Amygdala (tissue), 56 donors: ENCODE measurements at places on chromosomes 16 and 17.
A peak's percentile ranks its signal among the peaks of the same experiment; 100 is the strongest.

GRCh38 chr17:45385331-45385997 is 47.2 kb downstream of the ARHGAP27 start:
- DNase-seq: peak; percentile 40

DNA sequence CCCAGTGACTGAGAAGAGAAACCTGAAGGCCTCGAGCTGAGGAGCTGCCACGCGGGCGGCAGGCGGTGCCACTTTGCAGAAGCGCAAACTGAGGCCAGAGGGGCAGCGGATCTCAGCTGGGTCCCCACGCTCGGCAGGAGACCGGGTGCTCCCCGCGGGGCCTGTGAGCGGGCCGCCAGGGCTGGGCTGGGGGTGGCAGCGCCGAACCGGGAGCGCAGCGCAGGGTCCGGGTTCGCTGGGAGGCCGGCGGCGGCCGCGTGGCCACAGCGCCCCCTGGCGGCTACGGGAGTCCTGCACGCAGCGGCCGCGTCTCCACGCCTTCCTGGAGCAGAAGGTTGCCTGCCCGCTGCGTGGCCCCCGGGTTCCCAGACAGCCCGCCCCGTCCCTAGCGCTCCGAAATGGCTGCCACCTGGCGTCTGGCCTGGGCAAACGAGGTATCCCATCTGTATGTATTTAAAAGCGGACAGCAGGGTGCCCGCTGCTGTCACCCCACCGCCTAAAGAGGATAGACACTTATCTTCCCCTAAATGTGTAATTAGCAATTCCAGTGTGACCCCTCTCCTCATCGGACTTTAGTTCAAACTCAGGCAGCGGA is 96.1 kb upstream of the CDH5 start:
- DNase-seq: peak; percentile 44

GRCh38 chr17:43766413-43767052 is 7.9 kb upstream of the SOST start:
- DNase-seq: no peak

DNA sequence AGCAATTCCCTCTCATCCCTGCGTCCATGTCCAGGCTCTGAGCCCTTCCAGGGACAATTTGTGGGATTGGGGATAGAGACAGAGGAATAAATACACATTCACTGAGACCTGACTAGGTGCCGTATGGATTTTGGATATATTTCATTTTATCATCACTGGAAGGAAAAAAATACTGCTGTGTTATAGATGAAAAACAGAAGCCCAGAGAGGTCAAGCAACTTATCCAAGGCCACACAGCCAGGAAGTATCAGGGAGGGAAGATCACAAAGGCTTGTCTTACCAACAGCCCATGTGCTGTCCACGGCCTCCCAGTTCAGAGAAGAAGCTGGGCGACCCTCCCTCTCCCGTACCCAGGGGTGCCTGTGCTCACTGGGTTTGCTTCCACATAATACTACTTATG is 6.1 kb upstream of the HAP1 start:
- DNase-seq: no peak

- no peak for DNase-seq
These were observed 2.2 kb downstream of the LLGL1 start for GRCh38 chr17:18227635-18228034.

GRCh38 chr17:30316736-30317135 is 17.1 kb downstream of the TMIGD1 start:
- DNase-seq: no peak

DNA sequence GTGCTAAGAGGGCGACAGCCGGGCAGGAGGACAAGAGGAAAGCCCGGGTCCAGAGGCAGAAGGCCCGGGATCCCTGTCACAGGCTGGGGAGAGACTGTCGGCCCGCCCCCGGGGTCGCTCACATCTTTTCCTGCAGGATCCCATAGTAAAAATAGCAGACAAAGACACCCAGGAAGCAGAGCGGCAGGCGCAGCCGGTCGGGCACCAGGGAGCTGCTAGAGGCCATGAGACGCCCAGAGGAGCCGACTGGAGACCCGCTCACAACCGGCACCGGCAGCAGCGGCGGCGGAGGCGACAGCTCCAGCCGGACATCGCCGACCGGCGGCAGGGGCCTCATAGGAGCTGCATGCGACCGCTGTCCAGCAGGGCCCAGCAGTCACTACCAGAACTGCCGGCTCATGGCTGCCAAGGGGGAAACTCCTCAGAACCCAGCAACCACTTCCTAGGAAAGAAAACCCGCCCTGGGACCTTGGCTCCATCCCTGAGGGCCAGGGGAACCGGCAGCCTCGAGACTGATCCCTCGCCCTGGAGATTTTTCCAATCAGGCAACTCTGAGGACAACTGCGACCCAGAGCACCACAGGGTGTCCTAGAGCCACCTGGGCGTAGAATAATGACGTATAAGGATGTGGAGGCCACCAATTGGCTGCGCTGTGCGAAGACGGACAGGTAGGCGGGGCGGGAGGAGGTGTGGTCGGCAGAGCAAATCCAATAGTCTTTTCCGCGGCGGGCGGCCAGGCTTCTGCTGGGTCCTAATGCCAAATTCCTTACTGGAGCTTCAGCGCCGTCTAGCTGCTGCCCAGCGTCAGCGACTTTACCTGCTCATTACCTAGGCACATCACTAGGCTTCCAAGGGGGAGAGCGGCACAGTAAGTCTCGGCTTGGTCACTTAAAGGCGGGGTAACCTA is at the start of gene SLC35B1:
SLC35B1 (minus strand) TSS at position 357 of the 907 bp plus-strand sequence; CDS start at position 226, 131 bp downstream.
- peak; percentile 97 for DNase-seq

GRCh38 chr16:85105475-85105874 is 6.8 kb downstream of the CIBAR2 start:
- no peak for DNase-seq

DNA sequence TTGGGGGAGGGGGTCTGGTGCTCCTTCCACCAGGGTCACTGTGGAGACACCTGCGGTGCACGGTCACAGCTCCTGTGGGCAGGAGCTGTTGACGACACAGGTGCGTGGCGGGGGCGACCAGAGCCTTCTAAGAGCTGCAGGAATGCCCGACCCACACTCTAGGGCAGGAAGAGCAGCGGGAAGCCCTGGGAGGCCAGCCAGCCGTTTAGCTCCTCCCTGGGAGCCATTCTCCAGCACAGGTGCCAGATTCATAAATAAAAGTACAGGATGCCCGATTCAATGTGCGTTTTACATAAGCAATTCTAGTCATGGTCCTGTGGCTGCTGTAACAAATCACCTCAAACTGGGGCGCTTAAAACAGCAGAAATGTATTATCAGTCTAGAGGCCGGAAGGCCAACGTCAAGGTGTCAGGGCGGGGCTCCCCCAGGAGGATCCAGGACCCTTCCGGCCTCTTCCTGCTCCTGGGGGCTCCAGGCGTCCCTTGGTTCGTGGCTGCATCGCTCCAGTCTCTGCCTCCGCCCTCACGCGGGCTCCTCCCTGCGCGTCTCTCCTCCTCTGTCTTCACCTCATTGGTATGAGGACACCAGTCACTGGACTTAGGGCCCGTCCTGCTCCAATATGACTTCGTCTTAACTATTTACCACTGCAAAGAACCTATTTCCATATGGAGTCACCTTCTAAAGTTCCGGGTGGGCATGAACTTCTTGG is 155.4 kb downstream of the FOXL1 start:
- DNase-seq: no peak

DNA sequence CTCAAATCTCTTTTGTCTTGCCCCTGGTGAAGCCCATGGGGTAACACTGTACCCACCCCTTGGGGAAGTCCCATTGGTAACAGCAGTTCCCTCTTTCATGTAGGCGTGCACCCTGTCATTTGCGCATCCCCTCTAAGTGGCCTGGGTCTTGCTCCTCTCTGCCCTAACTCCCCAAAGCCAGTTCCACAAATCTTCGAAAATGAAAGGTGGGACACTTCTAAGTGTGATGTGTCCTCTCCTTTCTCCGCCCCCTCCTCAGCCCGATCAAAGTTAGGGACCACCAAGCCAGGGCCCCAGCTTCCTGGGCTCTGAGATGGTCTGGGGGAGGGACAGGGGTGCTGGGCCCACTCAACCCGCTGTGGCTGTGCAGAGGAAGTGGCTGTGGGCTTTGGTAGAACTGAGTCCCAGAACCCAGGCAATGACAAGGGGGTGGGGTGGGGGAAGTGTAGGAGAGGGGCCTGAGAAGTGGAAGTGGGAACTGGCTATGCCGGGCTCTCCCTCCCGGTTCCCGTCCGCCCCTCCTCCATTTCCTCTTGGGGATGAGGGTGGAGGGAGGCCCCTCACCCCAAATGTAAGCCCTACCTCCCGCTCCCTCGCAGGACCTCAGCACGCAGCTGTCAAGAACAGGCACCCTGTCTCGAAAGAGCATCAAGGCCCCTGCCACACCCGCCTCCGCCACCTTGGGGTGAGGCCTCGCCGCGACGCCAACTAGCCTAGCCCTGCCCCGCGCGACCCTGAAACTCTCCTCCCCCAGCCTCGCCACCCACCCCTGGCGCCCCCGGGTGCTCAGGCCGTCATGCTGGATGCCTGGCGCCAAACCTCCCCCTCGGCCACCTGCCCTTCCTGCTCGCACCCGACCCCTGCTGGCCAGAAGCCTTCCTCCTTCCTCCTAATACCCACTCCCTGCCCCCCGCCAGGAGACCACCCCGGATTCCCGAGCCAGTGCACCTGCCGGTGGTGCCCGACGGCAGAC is 8.7 kb downstream of the ABI3 start:
- DNase-seq: no peak

- DNase-seq: no peak
These were observed 14.1 kb upstream of the MAPK3 start for GRCh38 chr16:30136971-30137605.

- no peak for DNase-seq
These were observed 31.2 kb downstream of the MMD start for GRCh38 chr17:55390364-55390977.

DNA sequence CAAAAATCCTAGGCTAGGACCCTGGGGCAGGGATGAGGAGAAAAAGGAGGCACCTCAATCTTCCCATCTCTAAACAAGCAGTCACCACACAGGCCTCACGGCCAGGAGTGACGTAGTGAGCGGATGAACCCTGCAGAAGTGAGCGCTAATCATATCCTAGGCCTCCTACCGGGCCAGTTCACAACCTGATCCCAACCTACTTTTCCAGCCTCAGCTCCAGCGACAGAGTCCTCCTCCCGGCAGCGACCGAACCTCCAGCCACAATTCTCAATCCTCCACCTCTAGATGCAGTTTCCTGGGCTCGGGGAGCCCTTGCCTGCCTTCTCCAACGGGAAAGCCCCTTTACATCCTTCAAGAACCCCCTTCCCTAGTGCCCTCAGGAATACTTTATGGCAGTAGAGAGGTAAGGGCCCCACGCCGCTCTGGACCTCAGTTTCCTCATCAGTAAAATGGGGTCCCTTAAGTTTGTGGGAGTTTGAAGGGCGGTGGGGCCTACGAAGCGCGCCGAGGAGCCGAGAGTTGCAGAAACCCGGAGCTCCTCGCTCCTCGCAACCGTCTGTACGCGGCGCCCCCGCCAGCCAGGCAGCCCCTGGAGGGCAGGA is 1.4 kb downstream of the ZNF668 start:
- DNase-seq: no peak

DNA sequence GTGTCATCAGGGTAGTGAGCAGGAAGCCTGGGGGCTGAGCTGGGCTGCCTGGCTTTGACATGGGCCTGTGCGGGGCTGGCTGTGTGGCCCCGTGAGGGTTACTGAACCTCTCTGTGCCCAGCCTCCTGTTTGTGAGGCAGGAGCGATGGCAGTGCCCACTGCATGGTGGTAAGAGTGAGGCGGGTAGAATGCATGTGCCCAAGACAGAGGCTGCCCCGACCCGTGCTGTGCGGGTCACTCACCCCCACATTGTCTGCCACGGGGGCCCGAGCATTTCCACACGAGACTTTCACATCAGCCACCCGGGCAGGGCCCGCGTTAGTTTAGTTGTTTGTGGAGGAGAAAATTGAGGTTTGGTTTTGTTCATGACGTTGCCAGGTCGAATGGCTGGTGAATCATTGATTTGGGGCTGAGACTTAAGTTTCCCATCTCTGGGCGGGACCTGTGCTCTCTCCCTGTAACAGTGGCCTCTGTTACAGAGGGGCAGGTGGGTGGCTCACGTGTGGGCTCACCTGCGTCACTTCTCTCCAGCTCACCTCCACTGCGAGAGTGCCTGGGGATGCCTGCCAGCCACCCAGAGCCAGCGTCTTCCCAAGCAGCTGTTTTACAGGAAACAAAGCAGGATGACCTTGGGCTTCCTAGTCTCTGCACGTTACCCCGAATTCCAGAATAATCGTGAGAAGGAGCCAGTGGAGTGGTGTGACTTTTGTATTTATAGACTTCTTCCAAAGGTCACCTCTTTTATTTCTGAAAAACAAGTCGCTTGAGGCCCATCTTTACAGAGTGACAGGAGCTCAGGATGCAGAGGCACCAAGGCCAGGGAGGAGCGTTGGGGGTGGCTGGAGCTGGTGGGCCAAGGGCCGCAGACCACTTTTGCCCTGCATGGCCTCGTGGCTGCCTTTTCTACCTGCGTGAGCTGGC is 150.6 kb downstream of the RPTOR start:
- DNase-seq: no peak

DNA sequence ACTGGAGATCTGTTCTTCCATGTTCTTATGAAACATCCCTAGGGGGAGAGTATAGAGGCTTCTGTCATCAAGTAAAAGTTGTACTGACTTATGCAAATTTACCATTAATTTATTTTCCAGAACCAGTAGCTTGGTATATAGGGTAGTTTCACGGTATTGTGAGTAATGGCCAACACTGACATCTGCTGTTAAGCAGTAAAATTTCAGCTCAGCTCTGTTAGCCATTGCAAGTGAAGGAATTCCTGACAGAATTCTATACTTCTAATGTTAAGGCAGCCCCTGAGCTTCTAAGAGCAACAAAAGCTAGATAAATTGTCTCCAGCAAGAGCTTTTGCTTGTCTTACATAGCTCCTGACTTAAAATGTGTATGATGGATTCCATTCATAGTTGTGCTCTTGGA is 613.5 kb upstream of the C16orf82 start:
- DNase-seq: no peak

- DNase-seq: peak; percentile 29
These were observed 58.8 kb upstream of the GSE1 start for GRCh38 chr16:85554114-85554888.

- no peak for DNase-seq
These were observed 6.2 kb downstream of the JPH3 start for GRCh38 chr16:87608400-87608985.

DNA sequence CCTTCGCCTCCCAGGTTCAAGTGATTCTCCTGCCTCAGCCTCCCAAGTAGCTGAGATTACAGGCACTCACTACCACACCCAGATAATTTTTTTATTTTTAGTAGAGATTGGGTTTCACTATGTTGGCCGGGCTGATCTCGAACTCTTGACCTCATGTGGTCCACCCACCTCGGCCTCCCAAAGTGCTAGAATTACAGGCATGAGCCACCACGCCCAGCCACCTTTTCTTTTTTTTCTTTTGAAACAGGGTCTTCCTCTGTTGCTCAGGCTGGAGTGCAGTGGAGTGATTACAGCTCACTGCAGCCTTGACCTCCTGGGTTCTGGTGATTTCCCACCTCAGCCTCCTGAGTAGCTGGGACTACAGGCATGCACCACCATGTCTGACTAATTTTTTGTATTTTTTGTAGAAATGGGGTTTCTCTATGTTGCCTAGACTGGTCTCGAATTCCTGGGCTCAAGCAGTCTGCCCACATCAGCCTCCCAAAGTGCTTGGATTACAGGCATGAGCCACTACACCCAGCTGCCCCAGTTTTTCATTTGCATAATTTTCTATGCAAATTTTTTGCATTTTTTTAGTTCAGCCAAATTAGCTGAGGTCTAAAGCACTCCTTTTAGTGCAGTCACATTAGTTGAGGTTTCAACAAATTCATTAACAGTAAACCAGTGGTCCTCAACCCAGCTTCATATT is 11.3 kb downstream of the WWP2 start:
- no peak for DNase-seq

- no peak for DNase-seq
These were observed 39.0 kb downstream of the ARL4D start for GRCh38 chr17:43437756-43438155.

- no peak for DNase-seq
These were observed 2.2 kb upstream of the SMTNL2 start for GRCh38 chr17:4582101-4582501.

- DNase-seq: no peak
These were observed 769.0 kb downstream of the KCNJ2 start for GRCh38 chr17:70938336-70938735.
